GM12865 (cell line): ENCODE measurements at places on chromosomes 2 and 18.
A peak's percentile ranks its signal among the peaks of the same experiment; 100 is the strongest.

DNA sequence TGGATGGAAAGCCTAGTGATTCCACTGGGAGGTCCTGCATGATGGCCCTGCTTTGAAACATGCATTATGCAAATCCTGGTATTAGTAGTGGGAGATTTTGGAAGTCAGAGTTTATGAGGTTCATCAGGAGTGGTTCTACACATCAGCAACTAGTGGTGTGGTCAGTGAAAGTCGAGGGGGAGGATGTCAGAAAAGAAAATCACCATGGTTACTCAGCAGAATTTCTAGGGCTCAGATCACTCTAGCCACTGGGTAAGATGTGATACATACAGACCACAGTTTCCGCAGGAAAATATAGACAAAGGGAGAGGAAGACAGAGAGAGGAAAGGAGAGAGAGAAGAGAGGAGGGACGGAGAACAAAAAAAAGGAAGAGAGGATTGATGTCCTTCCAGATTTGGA is 2100.7 kb upstream of the PIK3C3 start:
- no peak for DNase-seq

- no peak for DNase-seq
Observed at GRCh38 chr18:1653873-1654272, 749.2 kb downstream of the ADCYAP1 start.

GRCh38 chr2:73218298-73218697 is 4.3 kb downstream of the SMYD5 start:
- DNase-seq, result no peak

DNA sequence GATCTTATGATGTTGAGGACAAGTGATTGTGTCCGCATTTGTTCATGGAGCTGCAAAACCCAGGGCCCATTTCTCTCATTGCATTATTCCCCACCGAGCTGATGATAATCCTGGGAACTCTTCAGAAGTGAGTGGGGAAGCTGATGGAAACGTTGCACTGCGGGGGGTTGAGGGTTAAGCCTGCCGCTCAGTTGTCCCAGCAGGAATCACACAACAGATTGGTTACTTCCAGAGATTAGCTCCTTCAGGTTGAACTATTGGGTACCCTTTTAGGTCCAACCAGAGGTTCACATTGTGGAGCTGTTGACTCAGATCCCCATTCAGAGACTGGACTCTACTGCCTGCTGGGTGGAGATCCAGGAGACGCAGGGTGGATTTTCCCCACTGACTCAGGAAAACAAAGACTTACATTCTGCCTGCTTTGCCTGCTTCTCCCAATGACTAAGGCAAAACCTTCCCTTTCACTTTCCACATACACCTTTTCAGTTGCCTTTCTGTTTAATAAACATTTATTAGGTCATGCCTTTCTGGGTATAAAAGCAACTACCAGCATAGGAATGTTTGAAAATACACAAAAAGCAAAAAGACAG is 286.4 kb downstream of the TXNL1 start:
- DNase-seq, result no peak

GRCh38 chr18:22709288-22710060 is 223.7 kb upstream of the RBBP8 start:
- DNase-seq, result no peak

DNA sequence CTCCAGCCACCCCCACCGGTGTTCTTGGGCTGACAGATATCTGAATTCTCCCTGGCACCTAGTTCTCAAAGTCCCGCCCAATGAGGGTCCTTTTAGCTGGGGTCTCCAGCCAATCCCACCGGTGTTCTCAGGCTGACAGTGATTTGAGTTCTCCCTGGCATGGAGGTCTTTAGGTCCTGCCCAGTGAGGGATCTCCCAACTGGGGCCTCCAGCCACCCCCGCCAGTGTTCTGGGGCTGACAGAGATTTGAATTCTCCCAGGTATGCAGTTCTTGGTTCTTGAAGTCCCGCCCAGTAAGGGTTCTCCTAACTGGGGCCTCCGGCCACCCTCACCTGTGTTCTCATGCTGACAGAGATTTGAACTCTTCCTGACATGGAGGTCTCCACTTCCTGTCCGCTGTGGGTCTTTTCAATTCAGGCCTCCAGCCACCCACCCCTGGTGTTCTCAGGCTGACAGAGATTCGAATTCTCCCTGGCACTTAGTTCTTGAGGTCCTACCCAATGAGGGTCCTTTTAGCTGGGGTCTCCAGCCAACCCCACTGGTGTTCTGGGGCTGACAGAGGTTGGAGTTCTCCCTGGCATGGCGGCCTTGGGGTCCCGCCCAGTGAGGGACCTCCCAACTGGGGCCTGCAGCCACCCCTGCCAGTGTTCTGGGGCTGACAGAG is 154.6 kb downstream of the ANKRD36 start:
- DNase-seq, result peak; percentile 0

DNA sequence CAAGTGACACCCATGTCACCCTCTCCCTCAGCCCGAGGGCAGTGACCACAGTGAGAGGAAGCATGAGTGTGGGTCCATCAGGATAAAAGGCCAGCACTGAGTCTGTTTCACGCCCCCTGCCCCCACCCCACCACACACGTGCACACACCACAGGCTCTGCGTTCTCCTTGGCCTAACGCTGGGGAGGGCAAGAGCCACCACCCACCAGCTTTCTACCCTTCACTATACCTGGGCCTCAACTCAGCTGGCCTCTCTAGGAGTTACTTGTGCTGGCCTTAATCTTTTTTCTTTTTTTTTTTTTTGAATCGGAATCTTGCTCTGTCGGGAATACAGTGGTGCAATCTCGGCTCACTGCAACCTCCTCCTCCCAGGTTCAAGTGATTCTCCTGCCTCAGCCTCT is 140.5 kb downstream of the ZFP36L2 start:
- DNase-seq, result no peak

DNA sequence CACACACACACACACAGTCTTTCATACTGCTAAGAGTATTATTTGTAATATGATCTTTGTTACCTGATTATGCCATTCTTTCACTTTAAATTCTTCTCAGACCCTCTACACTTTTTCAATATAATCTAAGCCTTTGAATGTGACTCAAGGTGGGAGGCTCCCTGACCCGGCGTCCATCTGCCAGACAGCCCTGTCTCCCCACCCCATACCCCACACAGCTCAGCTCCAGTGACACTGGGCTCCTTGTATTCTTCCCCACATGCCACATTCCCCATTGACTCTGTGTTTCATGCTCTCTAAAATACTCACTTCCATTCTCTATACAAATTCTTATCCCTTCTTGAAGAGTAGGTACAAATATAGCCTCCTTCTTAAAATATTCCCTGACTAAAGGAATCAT is 442.2 kb downstream of the TGIF1 start:
- no peak for DNase-seq

DNA sequence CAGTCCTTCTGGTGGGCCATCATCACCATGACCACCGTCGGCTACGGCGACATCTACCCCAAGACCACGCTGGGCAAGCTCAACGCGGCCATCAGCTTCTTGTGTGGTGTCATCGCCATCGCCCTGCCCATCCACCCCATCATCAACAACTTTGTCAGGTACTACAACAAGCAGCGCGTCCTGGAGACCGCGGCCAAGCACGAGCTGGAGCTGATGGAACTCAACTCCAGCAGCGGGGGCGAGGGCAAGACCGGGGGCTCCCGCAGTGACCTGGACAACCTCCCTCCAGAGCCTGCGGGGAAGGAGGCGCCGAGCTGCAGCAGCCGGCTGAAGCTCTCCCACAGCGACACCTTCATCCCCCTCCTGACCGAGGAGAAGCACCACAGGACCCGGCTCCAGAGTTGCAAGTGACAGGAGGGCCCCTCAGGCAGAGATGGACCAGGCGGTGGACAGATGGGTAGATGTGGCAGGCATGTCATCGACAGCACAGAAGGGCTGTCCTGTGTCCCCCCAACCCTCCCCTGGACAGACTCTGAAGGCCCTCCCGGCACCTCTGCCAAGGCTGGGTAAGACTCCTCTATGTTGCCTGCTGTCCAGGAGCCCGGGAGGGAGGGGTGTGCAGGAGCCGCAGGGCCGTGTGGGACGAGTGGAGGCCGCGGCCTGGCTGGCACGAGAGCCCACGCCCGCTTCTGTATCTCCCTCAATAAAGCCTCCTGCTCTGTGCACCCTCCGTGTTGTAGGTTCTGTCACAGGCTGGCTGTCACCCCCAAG is 2.0 kb downstream of the KCNF1 start:
- DNase-seq, result no peak
